ENCODE measurements at places on chromosomes 16 and 17. TPM values are rescaled to one million over a fixed set of nuclear protein-coding genes. Genes with fewer than 3 reads are reported as not detected.

The ZFPM1 gene
- 2.7 TPM for total RNA-seq

The SLC12A3 gene
- total RNA-seq, result not detected

The KRT40 gene
- not detected for total RNA-seq

DNA sequence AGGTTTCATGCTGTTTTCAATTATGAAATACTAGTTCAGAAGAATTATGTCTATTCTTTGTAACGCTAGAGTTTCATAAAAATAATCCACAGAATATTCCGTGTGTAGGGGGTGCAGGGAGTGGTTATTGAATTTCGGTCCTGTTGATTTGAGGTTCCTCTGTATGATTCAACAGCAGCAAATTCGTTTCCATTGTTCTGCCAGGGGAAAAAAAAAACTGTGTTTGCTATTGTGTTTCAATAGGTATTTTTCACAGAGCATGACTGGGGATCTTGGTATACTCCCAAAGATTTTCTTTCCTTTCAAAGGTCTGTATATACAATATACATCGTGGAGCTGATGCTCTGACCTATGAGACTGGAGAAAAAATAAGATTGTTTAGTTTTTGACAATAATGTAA lies 15.8 kb downstream of the SHISA9 start:
- no peak for DNase-seq

DNA sequence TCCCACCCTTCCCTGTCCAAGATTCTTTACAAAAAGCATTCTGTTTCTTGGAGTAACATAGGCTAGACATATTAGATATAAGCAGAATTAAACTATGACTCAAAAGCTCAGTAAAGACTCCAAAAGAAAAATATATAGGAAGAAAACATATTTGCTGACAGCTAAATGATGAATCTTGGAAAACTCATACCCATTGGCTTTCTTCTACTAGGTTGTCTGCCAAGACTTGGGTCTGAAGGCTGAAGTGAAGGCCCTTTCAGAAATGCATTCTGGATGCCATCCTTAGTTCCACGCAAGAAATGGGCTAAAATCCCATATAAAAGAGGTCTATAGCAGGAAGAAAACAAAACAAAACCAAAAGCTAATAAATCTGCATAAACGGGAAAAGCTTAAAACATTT lies 15.1 kb downstream of the CEP20 start:
- no peak for DNase-seq

GRCh38 chr17:77273397-77274085 lies 132.8 kb downstream of the SEC14L1 start:
- DNase-seq, result no peak

- no peak for DNase-seq
These were observed 34.1 kb downstream of the NME2 start for GRCh38 chr17:51200295-51200694.

DNA sequence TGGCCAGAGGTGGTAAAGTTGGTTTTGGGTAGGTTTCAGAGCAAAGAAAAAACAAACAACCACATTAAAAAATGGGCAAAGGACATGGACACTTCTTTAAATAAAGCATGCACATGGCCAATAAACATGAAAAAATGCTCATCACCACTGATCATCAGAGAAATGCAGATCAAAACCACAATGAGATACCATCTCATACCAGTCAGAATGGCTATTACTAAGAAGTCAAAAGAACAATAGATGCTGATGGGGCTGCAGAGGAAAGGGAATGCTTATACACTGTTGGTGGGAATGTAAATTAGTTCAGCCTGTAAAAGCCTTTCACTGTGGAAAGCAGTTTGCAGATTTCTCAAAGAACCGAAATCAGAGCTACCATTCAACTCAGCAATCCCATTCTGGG lies 598.4 kb upstream of the SOX9 start:
- DNase-seq, result no peak

DNA sequence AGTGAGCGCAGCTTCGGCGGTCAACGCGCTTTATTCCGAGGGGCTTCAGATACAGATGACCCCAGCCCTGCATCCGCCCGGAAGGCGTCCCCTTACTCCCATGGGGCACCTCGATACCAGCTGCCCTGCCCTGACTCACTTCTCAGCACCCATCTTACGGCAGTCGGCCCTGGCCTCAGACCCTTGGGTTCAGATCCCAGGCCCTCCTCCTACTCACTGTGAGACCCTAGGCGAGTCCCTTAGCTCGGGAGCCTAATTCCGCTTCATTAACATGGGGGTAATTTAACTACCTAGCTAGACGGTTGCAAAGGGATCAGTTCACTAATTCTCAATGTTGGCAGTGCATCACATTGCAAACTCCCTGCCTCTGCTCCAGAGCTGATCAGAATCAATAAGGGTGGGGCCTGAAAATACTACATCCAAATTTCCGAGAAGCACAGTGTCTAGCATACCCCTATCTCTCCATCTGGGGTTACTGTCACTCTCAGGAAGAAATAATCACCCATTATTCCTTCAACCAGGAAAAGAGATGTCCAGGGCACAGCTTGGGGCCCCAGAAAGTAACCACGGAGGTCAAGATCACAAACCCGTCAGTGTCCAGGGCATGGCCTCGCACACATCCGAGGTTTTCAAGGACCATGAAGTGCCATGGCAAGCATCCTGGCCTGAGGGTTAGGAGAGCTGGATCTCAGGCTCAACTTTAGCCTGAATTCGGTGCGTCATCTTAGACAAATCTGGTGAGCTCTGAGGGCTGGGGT lies 415 bp upstream of the FLOT2 start:
- no peak for DNase-seq

- no peak for DNase-seq
These were observed 26.9 kb downstream of the IRX5 start for GRCh38 chr16:54957403-54958166.

DNA sequence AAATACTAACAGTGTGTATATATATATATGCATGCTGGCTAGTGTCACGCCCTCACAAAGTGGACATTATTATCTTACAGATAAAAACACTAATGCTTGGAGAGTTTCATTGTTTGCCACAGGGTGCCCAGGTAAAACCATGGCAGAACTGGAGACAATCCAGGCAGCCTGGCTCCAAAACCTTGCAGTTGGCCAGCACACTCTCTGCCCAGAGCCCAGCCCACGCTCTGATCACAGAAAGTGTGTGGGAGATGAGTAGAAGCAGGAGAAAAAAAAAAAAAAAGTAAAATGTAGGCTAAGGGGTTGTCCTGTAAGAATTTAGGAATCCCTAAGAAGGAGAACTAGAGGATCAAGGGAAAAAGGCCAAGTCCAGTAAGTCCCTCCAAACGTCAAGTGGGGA lies 538.0 kb downstream of the CDH13 start:
- DNase-seq, result no peak

Measured in psoas muscle (tissue), 8 donors.